ENCODE measurements at places on chromosomes 7 and 10.

DNA sequence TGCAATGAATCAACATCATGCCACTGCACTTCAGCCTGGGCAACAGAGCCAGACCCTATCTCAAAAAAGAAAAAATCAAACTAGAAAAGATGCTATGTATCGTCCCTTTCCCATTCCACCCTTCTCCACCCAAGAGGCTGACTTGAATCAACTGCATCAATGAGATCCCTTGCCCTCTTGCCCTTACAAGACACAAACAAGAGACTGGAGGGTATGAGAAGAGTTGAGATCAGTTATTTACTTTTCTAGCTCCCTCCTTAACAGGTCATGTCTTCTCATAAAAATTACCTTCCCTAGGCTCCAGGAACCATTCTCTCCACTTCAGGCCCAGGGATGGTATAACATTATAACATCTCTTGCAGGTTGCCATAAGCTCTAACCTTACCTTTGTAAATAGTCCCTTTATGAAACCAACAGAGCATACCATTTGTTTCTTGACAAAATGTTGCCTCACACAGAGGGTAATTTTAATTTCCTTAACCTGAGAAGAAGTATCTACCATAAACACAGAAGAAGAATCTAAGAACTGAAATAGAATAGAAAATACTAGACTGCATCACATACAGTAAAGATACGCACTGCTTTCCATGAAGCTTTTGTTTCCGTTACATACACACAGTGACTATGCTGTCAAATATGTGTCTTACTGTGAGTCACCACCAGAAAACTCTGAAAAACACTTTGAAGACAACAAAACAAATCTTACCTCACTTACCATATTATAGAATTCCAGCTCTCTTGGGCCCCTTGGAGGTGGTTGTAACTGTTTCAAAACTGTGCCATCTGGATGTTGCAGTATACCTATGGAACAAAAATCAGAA, 30.5 kb downstream of the IPMK start:
- no peak for DNase-seq

DNA sequence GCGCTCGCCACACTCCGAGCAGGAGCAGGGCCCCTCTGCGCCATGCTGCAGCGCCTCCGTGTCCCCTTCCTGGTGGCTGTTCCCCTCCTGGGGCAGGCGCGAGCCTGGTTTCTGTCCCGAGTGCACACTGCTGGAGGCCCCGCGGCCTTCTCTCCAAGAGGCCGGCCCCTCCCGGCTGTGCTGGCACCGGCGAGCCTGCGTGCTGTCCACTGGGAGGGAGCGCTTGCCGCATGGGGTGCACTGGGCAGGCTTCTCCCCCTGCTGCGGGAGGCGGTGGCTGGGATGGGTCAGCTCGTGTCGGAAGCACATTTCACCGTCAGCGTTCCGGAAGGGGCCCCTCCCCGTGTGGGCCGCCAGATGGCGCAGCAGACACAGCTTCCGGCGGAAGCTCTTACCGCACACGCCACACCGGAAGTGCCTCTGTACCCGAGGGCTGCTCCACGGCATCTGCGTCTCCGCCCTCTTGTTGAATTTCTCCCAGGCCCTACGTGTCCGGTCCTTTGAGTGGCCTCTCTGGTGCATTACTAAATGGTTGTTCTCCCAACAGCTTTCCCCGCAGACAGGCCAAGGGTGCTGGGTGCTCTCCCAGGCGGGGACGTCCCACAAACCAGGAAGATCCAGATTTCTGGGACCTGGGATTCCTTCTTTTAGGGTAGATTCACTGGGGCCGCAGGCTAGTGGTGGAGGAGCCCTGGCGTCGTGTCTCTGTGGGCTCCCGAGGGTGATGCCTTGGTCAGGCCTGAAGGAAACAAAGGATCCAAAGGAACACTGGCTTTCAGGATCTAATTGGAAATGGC, 18.7 kb downstream of the ZNF786 start:
- peak; percentile 40 for DNase-seq

DNA sequence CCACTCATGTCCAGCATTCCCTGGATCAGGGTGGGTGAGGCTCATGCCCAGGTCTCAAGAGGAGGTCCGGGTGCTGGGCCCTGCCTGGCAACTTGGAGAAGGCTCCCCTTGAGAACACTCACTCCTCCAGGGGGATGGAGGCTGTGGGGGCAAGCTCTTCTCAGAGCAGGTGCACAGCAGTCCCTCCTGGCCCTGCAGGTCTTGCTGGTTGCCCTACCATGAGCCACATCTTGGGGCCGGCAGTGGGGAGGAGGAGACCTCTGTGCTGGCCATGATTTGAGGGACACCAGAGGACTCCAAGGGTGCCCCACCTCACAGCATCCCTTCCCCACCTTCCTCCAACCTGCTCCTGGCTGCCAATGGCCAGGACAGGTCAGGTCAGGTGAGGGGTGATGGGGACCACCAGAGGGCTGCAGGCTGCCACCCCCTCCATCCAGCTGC, 87.4 kb upstream of the RET start:
- DNase-seq, result no peak

GRCh38 chr7:16471933-16472332, 6.4 kb upstream of the SOSTDC1 start:
- no peak for DNase-seq

DNA sequence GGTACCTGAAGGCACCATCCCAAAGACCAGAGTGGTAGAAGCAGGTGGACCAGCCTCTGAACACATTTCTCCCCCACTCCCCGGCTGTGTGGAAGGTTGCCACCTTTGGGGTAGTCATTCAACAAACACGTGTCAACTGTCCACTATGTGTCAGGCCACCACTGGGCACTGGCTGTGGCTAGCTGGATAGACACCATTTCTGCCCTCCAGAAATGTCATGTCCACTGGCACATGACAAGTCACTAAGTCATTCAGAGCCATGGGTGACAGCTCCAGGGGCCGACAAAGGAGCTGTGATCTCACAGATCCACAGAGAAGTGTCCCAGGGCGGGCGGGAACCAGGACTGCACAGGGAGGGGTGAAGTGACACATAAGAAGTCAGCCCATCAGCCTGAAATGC, 99.6 kb downstream of the EGFR start:
- no peak for DNase-seq

- no peak for DNase-seq
Measured at GRCh38 chr10:86057708-86058107, 308.9 kb downstream of the GRID1 start.

GRCh38 chr10:1536341-1536740, 201.0 kb downstream of the ADARB2 start:
- no peak for DNase-seq

DNA sequence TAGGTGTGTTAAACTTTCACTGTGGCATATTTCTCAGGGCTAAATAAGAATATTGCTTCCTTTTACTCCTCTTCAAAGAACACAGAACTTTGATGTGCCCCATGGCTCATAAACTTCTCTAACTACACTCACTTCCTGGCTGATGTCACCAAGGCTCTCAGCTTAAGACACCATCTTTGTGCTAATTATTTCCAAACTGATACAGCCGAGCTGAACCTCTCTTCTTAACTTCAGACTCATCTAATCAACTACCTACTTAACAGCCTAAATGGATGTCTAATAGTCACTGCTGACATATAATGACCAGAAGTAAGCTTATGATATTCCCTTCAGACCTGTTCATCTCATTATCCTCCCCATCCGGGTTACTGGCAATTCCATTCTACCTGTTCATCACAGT, 3.6 kb downstream of the C10orf67 start:
- no peak for DNase-seq

- DNase-seq, result no peak
Measured at GRCh38 chr10:129400426-129400825, 66.6 kb upstream of the MGMT start.

- DNase-seq, result no peak
Measured at GRCh38 chr10:127358337-127358736, 161.9 kb upstream of the INSYN2A start.

GRCh38 chr10:81116201-81116600, 578.5 kb downstream of the SH2D4B start:
- no peak for DNase-seq

GRCh38 chr10:61669849-61670248, 7.1 kb downstream of the CABCOCO1 start:
- no peak for DNase-seq

DNA sequence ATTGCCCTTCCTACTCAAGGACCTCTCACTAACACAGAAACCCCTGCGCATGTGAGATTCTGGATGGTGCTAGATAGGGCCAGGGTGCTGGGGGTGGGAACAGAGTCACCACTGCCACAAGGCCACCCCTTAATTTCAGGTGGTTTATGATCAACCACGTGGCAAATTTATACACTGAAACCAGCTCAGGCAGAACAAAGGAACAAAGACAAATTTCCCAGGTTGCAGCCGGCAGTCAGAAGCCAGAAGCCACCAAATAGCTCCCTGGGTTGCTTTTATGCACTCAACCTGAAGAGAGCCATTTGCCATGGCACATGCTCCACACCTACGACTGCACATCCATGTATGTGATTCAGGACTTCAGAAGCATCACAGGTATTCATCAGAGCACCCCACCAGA, 2.5 kb downstream of the VOPP1 start:
- no peak for DNase-seq

- no peak for DNase-seq
Measured at GRCh38 chr7:115359955-115360354, 438.1 kb downstream of the MDFIC start.

GRCh38 chr10:64430690-64431323, 909.6 kb downstream of the REEP3 start:
- DNase-seq, result no peak

DNA sequence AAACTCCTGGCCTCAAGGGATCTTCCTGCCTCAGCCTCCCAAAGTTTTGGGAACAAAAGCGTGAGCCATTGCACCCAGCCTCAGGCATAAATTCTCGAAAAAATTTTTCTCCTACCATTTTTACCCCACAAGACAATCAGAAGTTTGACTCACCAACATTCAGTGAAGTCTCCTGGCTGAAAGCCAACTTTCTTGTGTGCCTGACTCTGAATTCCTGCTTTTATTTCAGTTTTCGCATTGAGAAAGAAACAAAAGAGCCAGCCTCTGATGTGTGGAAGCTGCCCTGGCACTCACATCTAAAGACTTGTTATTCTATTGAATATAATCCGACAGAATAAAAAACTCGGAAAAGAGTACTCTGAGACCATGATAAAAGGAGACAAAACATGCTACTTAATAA, 402.9 kb downstream of the MAGI2 start:
- no peak for DNase-seq

GRCh38 chr10:88313878-88314277, 269.2 kb downstream of the RNLS start:
- no peak for DNase-seq

DNA sequence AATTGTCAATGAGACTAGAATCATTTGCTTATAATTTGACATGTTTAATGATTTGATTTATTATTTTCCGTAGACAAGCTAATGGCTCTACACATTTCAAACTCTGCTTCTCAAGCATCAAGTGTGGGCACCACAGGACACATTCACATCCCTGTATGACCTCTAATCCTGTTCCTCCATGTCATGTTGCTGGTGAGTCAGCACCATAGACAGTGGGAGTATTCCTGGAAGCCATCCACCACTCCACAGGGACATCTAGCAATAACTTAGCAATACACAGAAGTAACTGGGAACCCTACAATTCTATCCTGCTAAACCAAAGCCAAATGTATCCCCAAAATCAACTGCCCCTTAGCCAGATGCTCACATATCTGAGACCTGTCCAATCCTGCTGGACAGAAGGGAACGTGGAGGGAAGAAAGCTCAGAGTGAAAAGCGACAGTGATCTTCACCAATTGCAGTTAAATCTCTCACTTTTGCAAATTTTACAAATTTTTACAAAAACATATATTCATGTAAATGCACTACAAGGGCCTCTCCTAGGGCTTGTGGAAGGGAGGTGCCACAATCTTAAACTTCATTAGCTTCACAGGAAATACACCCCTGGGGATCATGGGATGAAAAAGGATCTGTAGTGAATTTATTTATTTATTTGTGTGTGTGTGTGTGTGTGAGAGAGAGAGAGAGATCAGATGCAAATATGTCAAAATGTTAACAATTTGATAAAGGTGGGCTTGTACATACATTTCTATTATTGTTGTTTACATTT, 126.5 kb downstream of the GFRA1 start:
- DNase-seq, result no peak

DNA sequence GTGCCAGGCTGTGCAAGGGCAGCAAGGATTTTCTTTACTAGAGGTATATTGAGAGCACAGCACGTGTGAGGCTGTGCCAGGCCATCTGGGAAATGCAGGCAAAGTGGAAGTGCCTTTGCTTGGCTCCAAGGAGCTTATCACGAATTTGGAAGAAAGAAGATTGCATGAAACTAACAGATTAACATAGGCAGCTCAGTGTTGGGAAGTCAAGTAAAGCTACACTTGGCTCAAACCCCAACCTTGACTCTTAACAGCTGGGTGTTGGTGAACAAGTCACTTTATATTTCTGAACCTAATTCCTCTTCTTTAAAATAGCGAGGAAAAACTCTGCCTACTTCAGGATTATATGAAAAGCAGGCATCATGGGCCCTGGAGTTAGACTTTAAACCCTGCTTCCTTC, 105.2 kb downstream of the PLCE1 start:
- DNase-seq, result no peak

DNA sequence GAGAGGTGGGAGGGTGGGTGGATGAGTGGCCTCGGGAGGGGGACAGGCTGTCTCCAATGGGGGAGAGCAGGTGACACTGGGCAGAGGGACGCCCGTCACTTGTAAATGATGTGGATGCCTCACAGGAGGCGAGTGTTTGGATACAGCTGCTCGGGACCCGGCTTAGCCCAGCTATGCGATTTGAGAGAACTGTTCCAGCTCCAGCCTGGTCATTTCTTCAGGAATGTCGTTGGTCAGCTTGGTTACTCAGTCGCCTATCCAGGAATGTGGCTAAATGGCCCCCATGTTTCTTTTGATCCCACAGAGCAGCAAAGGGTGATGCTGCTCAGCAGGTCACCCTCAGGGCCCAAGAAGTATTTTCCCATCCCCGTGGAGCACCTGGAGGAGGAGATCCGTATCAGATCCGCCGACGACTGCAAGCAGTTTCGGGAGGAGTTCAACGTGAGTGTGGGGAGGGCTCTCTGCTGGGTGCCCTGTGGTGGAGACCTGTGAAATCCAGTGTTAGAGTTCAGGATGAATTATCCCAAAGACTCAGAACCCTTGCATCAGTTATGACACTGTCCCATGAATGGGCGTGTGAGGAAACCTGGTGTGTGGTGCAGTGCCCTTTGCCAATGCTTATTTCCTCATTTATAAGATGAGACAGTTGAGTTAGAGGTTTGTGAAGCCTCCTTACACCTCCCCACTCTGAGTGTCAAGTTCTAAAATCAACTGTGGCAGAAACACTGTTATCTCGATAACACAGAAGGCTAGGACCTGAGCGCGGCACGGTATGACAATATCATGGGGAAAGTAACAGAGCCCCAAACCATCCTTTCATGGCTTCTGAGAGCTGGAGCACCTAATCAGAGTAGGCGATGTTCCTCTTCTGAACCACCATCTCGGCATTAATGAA, 76.8 kb downstream of the MKI67 start:
- no peak for DNase-seq

DNA sequence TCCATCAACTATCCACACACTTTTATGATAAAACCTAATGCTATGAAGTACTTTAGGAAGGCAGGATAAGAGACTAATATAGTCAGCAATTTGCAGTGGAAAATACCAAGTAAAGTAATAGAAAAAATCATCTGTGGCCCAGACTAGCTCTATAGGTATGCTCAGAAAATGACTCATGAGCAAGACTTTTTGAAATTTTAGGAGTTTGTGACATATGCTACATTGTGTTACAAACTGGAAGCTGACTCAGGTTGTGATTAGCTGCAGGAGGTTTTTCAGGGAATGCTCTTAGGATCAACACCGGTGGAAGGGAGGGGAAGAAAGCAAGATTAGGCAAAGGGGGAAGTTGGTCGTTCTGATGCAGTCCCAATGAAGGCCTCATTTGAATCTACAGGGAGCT, 56.1 kb downstream of the FEZF1 start:
- no peak for DNase-seq

Measured in right hindlimb (tissue), 1 donor.